ENCODE measurements at places on chromosomes 13 and 19. TPM values are rescaled to one million over a fixed set of nuclear protein-coding genes. Genes with fewer than 3 reads are reported as not detected.
A peak's percentile ranks its signal among the peaks of the same experiment; 100 is the strongest.

DNA sequence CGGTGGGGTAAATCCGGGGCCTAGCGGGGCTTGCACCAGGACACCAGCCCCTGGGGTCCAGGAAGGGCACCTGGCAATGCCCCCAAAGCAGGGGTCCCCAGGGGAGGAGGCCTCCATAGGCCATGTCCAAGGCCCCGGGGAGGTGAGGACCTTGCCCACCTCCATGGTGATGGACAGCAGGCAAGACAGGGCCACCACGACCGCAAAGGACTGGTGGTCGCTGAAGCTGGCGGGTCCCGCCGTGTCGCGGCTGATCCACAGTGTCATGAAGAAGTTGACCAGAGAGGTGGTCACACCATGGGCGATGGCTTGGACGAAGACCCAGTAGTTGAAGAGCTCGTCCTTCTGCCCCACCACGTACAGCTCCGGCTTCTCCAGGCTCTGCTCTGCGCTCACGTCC is 26.8 kb downstream of the ATP8B3 start:
- DNase-seq = no peak

DNA sequence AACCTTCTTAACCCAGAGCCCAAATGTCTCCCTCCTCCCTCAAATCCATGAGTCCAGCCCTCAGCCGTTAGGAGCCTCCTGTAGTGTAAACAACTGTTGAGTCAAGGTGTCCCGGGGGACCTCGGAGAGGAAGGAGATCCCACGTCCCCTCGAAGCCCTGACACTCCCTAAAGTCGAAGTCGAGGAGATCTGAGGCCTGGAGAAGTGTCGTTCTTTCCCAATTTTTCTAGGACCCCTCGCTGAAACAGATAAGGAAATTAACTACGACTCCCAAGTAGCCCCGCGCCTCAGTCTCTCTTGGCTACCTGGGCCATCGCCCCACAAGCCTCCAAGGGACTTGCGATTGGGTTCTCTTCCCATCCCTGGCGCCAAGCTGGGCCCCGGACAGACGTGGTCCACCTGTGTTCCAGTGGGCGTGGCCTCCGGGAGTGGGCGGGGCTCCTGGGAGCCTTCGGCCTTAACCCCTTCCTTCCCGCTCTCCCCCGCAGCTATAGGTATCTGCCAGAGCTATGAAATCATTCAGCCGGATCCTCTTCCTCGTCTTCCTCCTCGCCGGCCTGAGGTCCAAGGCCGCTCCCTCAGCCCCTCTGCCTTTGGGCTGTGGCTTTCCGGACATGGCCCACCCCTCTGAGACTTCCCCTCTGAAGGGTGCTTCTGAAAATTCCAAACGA is 869 bp downstream of the GFY start:
- no peak for DNase-seq

- no peak for DNase-seq
Measured at GRCh38 chr13:29674532-29674931, 79.0 kb upstream of the SLC7A1 start.

- DNase-seq = peak; percentile 55
Measured at GRCh38 chr19:31349160-31349881, at the start of gene TSHZ3. Gene TSHZ3 (minus strand): TSS chr19:31349436. CDS start chr19:31349219, 217 bp downstream.

GRCh38 chr13:113803409-113804016 is 44.5 kb downstream of the TMEM255B start:
- no peak for DNase-seq

DNA sequence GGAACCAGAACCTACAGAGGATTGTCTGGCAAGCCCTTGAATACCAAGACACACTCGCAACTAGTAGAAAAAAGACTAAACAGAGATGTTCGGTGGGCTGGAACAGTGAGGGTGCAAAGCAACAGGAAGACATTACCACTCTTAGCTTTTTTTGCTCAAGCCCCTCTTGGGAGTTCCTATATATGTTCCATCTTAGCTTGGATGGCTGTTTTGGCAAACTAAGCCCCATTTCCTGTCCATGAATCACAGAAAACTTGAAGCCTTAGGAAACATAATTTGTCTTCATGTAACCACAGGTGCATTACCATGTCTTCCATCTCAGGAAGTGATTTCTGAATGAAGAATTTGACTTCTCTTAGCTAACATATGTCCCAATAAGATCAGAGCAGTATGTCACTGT is 446.3 kb downstream of the OLFM4 start:
- no peak for DNase-seq

The DACT3 gene
- not detected for total RNA-seq

The PEAK3 gene
- not detected for total RNA-seq

The LIPE gene
- 13.2 TPM for total RNA-seq

The CYP4F22 gene
- not detected for total RNA-seq

The CNN2 gene
- 397 TPM for total RNA-seq

Data from CD4-positive, CD25-positive, alpha-beta regulatory T cell (primary cell).